ENCODE measurements at places on chromosomes 7 and 10.

DNA sequence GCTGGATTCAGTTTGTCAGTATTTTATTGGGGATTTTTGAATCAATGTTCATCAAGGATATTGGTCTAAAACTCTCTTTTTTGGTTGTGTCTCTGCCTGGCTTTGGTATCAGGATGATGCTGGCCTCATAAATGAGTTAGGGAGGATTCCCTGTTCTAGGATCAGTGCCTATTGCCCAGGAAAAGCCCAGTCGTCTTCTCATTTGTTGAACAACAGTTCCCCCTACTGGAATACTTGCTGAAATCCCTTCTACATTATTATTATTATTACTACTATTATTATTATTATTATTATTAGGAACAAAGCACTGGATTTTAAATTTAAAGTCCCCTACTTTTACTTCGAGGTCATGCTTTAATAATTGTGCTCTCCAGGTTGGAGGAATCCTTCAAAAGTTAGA lies 528.9 kb downstream of the MAGI2 start:
- peak; percentile 28 for DNase-seq

DNA sequence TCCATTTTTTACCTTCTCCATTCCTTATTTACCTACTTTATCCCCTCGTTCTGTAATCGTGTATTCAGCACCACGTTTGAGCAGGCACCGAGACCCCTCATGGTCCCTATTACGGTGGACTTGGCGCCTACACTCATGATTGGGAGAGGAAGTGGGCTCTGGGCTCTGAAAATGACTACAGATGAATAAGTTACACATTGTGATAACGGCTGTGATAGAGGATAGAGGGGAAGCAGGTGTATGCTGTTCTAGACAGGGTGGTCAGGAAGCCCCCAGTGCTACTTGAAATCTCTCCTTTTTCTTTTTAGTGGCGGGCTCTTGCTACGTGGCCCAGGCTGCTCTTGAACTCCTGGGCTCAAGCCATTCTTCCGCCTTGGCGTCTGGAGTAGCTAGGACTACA lies 59.8 kb downstream of the CAMK1D start:
- no peak for DNase-seq

DNA sequence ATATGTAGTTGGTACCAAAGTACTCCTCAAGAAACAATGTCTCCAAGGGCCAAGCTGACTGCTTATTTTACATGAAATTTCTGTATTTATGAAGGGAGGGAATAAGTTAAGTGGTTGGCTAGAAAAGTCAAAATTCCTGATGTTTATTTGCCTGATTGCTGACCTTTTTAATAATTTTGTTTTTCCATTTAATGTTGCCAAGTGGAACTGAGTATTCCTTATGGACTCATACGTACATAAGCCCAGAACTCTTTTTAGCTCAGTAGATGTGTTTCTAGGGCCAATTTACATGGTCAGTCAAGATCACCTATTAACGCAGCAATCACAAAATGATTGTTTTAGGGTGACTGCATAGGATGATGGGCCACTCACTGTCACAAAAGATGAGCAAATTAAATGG lies 78.3 kb upstream of the FZD8 start:
- DNase-seq, result no peak

GRCh38 chr7:11701829-11702560 lies 130.0 kb downstream of the THSD7A start:
- DNase-seq, result no peak

- no peak for DNase-seq
Observed at GRCh38 chr10:22049635-22050034, 46.1 kb upstream of the DNAJC1 start.

- DNase-seq, result no peak
Observed at GRCh38 chr7:105028004-105028403, 14.0 kb downstream of the KMT2E start.

GRCh38 chr10:58003945-58004344 lies 263.7 kb downstream of the IPMK start:
- no peak for DNase-seq

- DNase-seq, result no peak
Observed at GRCh38 chr7:149733924-149734790, 39.2 kb downstream of the ZNF467 start.

DNA sequence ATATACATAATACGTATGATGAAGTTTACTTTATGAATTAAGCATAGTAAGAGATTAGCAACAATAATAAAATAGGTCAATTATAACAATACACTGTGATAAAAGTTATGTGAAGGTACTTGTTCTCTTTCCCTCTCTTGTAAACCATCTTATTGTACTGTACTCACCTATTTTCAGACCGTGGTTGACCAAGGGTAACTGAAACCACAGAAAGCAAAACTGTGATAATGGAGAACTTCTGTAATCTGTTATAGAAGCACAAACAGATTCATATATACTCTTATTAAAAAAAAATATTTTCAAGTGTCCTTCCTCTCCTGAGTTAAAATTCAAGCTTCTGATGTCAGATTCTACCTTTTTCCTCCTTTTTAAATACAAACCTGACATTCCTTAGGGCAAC lies 1247.8 kb upstream of the SORCS1 start:
- no peak for DNase-seq

GRCh38 chr10:6987536-6987945 lies 407.5 kb upstream of the PRKCQ start:
- DNase-seq, result peak; percentile 89

- no peak for DNase-seq
Observed at GRCh38 chr10:90969947-90970673, 49.2 kb upstream of the ANKRD1 start.

GRCh38 chr10:73998929-73999691 lies 1.2 kb downstream of the VCL start:
- DNase-seq, result peak; percentile 56

- peak; percentile 62 for DNase-seq
Observed at GRCh38 chr7:143263266-143264195, at the start of gene GSTK1. TSS of gene GSTK1 (plus strand) at chr7:143263441. CDS start at chr7:143263514, 73 bp downstream.

- DNase-seq, result no peak
Observed at GRCh38 chr10:89159316-89159715, 47.8 kb downstream of the CH25H start.

GRCh38 chr7:81209059-81209458 lies 290.2 kb upstream of the SEMA3C start:
- DNase-seq, result no peak

DNA sequence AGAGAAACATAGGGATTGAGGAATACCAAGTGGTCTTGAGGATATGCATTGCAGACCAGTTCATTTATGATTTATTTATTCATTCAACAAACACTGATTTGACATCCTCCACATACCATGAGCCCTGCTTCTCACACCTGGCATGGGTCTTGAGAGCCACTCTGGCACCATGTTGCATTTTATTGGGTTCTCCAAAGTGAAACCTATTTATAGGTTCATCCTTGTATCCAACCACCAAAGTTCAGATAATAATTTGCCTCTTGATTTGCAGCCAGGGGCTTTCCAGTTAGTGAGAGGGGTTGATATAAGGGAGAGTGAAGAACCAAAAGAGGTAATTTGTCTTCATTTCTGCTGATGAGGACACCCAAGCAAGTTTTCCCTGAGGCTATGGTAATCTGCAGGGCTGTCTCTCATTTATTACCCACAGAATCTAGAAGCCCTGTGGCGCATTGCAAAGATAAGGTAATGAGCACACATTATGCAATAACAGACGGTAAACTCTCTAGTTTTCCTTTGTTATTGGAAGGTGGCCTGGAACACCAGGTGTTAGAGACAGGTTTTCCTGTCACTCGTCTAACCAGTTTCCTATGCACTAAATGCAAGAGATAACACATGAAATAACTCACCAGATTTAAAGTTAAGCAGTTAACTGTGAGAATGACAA lies 28.8 kb upstream of the ICA1 start:
- no peak for DNase-seq

- no peak for DNase-seq
Observed at GRCh38 chr10:59047957-59048618, 128.4 kb upstream of the PHYHIPL start.

- DNase-seq, result no peak
Observed at GRCh38 chr7:76352193-76352592, 6.6 kb downstream of the YWHAG start.

GRCh38 chr10:126597211-126597610 lies 73.3 kb downstream of the C10orf90 start:
- DNase-seq, result peak; percentile 54

DNA sequence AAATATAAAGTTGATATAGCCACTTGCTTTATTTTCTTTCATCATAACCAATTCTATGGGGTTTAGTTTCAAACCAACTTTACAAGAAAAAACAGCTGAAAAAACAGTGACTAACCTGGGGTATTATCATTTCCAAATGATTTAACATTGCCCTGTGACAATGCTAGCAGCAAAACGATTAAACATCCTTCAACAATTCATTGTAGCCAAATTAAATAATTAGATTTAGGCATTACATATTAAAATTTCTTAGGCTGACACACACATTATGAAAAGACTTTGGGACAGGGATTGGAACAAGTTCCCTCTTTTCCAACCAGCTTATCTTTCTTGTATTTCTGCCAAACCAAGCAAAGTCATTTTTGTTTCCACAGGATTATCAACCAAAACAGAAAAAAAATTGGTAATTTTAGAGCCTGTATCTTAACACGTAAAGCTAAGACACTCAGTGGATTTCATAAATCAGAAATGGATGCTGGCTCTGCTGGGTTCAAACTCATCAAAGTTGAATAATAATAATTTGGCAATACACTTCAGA lies 84.0 kb downstream of the SEMA3D start:
- DNase-seq, result no peak
